ENCODE measurements at places on chromosomes 13 and 19. TPM values are rescaled to one million over a fixed set of nuclear protein-coding genes. Genes with fewer than 3 reads are reported as not detected.

GRCh38 chr13:43846496-43847158 lies 32.9 kb downstream of the CCDC122 start:
- no peak for DNase-seq

Gene UPK1A
- 0.16 TPM for polyA plus RNA-seq

- DNase-seq, result no peak
These were observed 59.7 kb upstream of the UBL3 start for GRCh38 chr13:29909975-29910674.

Gene PRX
- polyA plus RNA-seq, result 2.2 TPM

Gene PSG5
- polyA plus RNA-seq, result 70.3 TPM

Gene CRX
- polyA plus RNA-seq, result not detected

Gene IGSF23
- 0.10 TPM for polyA plus RNA-seq

- DNase-seq, result no peak
These were observed 3.5 kb downstream of the MKNK2 start for GRCh38 chr19:2047449-2048103.

DNA sequence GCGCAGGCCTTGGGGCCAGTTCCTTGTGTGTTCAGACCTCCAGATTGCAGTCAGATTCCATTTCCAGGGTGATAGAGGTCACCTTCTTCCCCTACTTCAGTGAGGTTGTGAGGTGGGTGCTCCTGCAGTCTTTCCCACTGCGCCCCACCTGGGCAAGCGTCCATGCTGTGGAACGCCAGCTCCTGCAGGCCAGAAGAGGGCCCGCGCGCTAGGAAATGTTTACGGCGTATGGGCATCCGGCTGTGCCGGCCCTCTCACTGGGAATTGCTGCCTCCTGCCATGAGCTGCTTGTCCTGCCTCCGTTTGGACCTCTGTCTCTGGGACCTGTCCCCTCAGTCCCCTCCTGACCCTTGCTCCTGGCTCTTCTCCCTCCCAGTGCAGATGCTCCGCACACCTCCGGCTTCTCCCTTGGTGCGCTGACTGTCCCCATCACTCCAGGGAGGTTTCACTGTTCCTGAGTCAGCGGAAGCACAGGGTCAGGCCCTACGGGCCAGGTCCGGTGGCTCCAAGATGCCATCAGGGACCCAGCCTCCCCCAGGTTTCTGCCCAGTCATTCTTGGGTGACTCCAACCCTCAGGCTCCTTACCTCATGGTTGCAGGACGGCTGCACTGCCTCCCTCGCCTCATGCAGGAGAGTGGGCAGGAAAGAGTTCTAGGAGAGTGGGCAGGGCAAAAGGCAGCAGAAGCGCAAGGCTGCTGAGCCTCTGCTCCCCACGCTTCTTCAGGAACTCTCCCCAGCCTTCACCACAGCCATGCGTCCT lies 56.6 kb downstream of the SMARCA4 start:
- no peak for DNase-seq

Gene GJB2
- polyA plus RNA-seq, result not detected

Gene CATSPERD
- polyA plus RNA-seq, result not detected

DNA sequence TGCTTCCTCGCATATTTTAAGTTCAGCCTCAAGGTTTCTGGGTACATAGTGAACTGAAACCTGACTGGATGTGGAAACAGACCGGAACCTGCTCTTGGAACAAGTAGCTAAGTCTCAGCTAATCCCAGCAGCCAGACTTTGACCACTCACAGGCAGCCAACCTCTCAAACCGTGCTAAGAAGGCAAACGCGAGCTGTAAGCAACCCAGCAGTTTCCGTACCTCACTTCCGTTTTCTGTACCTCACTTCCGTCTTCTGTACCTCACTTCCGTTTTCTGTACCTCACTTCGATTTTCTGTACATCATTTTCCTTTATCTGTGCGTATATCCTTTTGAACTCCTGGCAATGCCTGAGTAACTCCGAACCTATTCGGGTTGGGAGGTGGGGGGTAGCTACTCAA lies 96.8 kb downstream of the SUCLA2 start:
- DNase-seq, result no peak

- no peak for DNase-seq
These were observed 69.1 kb upstream of the FLT1 start for GRCh38 chr13:28564030-28564429.

- no peak for DNase-seq
These were observed 134.5 kb downstream of the PTPRS start for GRCh38 chr19:5205937-5206750.

DNA sequence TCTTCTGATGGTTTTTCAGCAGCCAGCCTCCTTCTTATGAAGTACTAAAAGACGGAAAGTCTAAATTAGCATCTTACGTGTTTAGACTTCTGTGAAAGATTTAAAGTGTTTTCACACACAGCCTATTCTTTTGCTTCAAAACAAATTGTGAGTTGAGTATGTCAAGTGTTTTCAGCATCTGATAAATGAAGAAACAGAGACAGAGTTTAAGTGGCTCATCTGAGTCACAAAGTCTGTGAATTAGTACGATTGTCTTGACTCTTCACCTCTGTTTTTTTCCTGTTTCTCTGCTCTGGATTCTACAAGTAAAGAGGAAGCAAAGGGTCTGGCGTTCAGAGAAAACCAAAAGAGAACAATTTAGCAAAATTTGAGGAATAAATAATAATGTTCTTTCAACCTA lies 116.4 kb downstream of the FRY start:
- no peak for DNase-seq

Gene LILRA1
- polyA plus RNA-seq, result not detected

DNA sequence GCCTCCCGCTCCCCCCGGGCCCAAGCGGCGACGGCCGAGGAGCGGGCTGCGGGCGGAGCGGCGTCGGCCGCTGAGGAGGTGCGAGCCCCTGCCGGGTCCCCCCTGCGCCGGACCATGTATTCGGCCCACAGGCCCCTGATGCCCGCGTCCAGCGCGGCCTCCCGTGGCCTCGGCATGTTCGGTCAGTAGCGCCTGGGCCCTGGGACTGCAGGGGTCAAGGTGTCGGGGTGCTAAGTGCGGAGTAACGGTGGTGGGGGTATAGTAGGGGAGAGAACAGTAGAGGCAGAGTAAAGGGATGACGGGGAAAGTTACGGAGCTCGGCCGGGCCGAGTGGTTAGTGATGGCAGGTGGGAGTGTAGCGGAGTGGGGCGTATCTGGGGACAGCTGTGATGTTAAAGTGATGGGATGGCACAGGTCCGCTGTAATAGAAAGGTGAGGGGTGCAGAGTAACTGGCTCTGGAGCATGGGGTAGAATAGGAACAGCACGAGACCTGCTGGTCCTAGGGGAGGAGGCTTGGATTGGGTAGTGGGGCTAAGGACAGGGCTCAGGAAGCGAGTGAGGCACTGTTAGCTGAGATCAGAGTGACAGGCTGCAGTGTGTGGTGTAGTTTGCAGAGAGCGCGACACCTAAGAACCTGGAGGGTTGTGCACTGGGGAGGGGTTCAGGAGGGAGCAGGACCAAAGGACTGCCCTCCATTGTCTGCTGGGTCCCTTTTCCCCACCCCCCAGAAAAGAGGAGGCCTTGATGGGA lies 15.7 kb downstream of the CIC start:
- DNase-seq, result no peak

DNA sequence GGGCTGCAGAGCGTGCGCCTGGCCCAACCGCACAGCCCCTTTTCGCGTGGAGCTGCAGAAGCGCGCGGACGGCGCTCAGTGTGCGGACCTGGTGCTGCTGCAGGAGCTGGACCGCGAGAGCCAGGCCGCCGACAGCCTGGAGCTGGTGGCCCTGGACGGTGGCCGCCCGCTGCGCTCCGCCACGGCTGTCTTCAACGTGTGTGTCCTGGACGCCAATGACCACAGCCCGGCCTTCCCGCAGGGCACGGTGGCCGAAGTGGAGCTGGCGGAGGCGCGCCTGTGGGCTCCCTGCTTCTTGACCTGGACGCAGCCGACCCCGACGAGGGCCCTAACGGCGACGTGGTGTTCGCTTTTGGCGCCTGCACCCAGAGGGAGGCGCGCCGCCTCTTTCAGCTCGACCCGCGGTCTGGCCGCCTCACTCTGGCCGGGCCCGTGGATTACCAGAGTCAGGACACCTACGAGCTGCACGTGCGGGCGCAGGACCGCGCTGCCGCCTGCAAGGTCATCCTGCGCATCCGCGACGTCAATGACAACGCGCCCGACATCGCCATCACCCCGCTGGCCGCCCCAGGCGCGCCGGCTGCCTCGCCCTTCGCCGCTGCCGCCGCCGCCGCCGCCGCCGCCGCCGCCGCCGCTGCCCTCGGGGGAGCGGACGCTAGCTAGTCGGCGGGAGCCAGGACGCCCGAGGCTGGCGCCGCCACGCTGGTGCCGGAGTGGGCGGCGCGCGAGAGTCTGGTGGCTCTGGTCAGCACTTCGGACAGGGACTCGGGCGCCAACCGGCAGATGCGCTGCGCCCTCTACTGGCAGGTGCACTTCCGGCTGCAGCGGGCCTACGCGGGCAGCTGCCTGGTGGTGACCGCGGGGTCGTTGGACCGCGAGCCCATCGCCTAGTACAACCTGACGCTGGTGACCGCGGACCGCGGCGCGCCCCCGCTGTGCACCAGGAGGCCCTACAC lies 172.2 kb downstream of the OLFM4 start:
- peak; percentile 44 for DNase-seq

GRCh38 chr19:5801796-5802619 lies 2.9 kb upstream of the NRTN start:
- DNase-seq, result peak; percentile 66

DNA sequence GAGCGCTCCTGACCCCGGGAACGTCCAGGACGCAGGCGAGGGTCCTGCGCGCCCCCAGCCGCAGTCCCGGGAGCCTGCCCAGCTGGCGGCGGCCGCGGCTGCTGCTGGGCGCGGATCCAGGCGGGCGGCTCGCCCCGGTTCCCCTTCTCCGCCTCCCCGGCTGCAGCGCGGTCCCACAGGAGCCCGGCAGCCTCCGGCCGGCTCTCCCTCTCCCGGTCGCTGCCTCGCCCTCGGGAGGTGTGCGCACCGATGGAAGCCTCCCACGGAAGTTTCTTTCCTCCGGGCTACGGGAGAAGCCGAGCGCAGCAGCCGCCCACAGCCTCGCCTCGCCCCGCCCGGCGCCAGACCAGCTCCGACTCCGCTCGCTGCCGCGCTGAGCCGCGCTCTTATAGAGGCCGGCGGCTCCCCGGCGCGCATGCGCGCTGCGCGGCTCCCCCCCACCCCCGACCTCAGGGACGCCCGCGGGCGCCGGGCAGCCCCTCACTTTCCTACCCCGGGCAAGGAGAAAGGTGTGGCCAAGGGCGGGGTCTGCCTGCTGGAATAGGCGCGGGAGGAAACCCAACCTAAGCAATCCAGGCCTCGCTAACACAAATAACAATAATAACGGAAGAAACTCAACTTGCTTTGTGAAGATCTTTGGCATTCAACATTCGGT lies at the start of gene SHISA2:
SHISA2 (minus strand) TSS at position 360 of the 655 bp plus-strand sequence. CDS start 1,041 bp downstream, outside the sequence.
- DNase-seq, result peak; percentile 87

Gene ANGPTL8
- 0.21 TPM for polyA plus RNA-seq

GRCh38 chr13:98144801-98145350 lies 2.0 kb downstream of the FARP1 start:
- DNase-seq, result peak; percentile 34

GRCh38 chr13:31675440-31675953 lies 63.8 kb upstream of the RXFP2 start:
- DNase-seq, result peak; percentile 62

DNA sequence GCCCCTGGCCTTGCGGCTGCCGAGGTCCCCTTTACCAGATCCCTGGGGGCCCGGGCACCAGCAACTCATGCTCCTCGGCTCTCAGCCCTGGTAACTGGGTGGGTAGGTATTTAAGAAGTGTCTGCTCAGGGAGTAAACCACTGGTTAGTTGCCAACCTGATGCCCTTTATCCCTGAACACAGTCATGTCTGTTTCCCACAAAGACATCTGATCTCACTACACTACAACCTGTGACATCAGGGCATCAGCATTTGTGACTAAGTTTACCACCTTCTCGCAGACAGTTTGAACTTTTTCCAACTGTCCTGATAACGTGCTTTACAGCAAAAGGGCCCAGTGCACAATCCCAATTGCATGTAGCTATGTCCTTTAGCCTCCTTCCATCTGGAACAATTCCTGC lies 22.0 kb downstream of the GGACT start:
- no peak for DNase-seq

Gene ZNF99
- not detected for polyA plus RNA-seq

Gene TEX29
- 0.18 TPM for polyA plus RNA-seq

Gene FARP1
- polyA plus RNA-seq, result 10.6 TPM

Gene WASF3
- 12.8 TPM for polyA plus RNA-seq

GRCh38 chr13:33711436-33711835 lies 106.5 kb upstream of the RFC3 start:
- DNase-seq, result no peak

GRCh38 chr13:107216046-107216755 lies 648.3 kb upstream of the ARGLU1 start:
- no peak for DNase-seq

DNA sequence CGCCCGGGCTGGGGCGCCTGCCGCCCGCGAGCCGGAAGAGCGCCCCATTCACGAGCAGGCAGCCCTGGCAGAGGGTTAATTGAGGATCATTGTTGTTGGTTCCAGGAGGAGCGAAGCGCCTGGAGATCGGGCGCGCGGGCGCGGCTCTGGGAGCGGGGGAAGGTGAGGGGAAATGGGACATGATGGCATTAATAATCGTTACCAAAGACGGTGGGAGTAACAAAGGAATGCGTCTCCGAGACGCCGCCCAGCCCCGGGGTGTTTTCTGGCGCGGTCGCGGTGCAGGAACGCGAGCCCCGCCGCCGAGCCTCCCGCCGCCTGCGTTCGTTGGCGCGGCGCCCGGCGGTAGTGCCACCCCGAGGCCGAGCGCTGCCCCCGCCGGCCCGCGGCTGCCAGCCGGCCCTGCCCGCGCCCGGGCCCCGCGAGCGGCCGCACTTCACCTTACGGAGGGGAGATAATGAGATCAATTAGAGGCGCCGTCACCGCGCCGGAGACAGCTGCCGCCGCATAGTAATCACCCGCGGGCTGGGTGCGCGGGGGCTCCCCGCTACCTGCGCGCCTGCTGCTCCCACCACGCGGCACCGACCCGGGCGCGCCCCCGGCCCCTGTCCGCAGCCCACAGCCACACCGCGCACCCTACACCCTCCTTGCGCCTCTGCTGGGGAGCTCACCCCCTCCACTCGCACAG lies 2.8 kb downstream of the ZNF536 start:
- DNase-seq, result peak; percentile 85

Gene N4BP2L1
- 1.2 TPM for polyA plus RNA-seq

GRCh38 chr13:27791146-27791900 lies 960 bp upstream of the GSX1 start:
- DNase-seq, result no peak

DNA sequence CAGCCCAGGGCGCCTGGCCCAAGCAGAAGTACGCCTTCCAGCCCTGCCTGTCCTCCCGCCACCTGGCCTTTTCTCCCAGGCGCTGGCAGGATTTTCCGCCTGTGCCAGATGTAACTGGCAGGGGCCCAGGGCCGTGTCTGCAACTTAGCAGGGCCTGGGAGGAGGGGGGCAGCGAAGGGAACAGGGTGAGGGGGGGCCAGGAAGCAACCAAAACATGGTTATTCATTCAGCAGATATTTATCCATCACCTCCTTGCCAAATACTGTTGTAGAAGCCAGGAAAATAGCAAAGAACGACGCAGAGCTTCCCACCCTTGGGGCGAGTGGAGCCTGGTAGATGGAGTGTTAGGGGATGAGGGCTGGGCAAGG lies 5.6 kb downstream of the TLE6 start:
- peak; percentile 92 for DNase-seq

Gene TEAD2
- 27.9 TPM for polyA plus RNA-seq

Gene ZNF43
- polyA plus RNA-seq, result 3.4 TPM

- DNase-seq, result no peak
These were observed 64.3 kb downstream of the RASL11A start for GRCh38 chr13:27334774-27335435.

All from SK-N-SH (cell line).